Memory B cell (primary cell): ENCODE measurements at places on chromosomes 13 and 19.

DNA sequence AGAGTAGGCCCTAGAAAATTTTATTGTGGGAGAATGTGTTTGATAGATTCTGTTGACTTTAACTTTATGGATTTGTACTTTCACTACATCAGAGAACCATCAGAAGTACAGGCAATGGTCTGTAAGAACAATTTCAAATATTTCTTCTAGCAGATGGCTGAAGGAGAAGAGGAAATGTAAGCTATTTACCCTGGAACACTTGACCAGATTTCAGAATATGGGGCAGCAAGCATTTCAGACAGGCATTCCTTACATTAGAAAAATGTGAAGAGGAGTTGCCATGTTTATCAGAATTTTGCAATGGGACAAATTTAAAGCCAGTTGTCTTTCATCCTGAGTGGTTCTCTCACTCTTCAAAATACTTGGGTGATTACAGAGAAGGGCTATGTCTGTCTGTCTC lies 7.5 kb downstream of the FRY start:
- no peak for DNase-seq

DNA sequence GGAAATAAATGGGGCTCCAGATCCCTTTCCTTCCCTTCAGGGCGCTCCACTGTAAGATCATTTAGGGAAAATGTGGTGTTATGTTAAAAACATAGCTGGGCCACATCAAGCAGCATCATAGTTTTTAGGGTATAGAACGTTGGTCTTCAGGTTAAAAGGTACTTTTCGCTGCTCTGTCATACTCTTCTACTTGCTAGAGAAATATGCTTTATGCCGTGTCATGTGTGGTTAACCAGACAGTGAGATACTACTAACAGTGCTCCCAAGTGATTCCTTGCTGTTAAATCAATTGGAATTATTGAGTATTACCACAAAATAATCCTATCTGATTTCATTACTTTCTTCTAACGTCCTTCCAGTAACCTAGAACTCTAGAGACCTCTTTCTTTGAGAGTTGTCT lies 1.1 kb upstream of the NDFIP2 start:
- DNase-seq = no peak

GRCh38 chr13:27704681-27705080 lies 83.0 kb downstream of the POLR1D start:
- DNase-seq = no peak

GRCh38 chr19:3533563-3534216 lies 5.3 kb upstream of the TEKTIP1 start:
- DNase-seq = no peak

DNA sequence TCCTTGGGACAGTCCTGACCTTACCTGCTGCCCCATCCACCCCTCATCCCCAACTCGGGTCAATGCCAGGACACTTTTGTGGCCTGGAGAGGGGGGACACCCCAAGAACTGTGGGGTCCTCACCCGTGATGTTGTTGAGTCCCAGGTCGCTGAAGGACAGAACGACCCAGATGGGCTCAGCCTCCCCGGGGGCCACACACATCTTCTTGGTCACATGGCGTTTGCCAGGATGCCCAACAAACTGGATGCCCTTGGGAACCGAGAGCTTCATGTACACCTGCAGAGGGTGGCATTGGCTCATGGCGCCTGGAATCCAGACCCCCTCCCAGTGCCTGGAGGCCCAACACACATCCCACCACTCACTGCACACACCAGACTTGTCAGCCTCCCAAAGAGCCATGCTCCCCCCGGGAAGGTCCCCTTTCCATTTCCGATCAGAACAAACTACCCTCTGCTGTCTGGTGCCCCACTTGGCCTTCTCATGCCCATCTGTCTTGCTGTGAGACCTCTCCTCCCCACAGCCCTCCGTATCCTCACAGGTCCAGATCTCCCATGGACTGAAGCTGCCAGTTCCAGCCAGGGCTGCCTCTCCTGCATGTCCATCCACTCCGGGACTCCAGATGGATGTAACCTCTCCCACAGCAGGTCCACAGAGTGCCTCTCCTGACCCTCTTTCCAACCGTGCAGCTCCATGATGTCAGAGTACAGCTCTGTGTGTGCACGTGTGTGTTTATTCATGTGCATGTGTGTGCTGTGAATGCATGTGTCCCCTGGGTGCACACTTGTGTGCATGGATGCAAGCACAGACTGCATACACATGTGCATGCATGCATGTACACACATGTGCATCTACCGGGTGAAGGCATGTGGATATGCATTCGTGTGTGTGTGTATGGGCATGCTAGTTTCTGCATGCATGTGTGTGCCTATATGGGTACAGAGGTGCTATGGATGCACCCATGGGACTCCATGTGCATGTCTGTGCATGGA lies 58.4 kb downstream of the F2RL3 start:
- DNase-seq = no peak

- DNase-seq = no peak
These were observed at the start of gene NKPD1 for GRCh38 chr19:45160870-45161737. Gene NKPD1 (minus strand): TSS chr19:45160982. CDS start chr19:45160150, 832 bp downstream.

- DNase-seq = no peak
These were observed 94.2 kb upstream of the MCF2L start for GRCh38 chr13:112874751-112875300.

DNA sequence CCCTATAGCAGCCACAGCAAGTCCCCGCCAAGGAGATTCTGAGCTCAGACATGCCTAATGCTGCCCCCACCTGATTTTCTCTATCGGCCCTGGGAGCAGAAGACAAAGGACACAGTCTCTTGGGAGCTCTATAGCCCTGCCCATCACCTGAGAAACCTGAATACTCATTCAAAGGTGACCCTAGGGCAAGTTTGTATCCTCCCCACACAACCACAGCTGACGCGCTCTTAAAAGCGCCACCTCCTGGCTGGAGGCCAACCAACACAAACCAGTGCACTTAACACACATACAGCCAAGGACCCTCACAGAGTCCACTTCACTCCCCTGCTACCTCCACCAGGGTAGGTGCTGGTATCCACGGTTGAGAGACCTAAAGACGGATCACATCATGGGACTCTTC lies 8.8 kb upstream of the IGFL4 start:
- no peak for DNase-seq

- DNase-seq = no peak
These were observed 11.3 kb upstream of the IGSF23 start for GRCh38 chr19:44602081-44602480.

- no peak for DNase-seq
These were observed 12.5 kb downstream of the CEACAM3 start for GRCh38 chr19:41808663-41809566.

- no peak for DNase-seq
These were observed 9.4 kb downstream of the FLT1 start for GRCh38 chr13:28485551-28485950.

DNA sequence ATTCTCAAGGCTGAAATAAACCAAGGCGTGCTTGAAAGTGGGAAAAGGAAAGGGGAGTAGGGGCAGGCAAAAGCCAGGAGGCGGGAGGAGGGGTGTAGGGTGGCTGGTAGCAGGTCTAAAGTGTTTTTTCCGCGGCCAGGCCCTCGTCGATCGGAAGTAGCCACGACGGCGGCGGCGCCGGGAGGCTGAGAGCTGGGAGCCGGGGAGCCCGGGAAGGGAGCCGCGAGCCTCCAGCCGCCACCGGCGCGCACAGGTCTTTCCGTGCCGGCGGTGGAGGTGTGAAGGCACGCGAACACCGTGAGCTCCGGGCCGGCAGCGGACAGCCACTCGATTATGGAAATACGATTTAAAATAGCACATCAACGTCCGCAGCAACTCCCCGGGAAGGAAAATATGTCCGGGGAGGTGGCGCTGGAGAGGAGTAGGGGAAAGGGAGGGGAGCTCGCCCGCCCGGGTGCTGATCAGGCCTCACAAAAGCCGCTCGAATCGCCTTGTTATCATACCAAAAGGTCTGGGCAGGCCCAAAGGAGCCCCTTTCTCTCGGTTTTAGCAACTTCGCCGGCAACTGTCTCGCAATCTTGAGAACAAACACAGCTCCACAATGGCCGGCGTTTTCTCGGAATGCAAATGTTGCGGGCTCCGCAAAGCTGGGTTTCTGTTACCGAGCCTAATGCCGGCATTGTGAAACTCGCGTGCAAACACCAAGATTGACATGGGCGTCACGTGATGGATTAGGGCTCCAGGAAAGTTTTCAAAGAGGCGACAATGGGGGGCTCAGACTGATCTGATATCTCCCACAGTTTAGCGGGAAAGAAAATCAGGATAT lies 2.9 kb upstream of the PCDH8 start:
- DNase-seq = no peak

GRCh38 chr13:100633461-100633860 lies 41.1 kb downstream of the TMTC4 start:
- DNase-seq = no peak

GRCh38 chr13:37944869-37945442 lies 75.4 kb upstream of the TRPC4 start:
- no peak for DNase-seq

DNA sequence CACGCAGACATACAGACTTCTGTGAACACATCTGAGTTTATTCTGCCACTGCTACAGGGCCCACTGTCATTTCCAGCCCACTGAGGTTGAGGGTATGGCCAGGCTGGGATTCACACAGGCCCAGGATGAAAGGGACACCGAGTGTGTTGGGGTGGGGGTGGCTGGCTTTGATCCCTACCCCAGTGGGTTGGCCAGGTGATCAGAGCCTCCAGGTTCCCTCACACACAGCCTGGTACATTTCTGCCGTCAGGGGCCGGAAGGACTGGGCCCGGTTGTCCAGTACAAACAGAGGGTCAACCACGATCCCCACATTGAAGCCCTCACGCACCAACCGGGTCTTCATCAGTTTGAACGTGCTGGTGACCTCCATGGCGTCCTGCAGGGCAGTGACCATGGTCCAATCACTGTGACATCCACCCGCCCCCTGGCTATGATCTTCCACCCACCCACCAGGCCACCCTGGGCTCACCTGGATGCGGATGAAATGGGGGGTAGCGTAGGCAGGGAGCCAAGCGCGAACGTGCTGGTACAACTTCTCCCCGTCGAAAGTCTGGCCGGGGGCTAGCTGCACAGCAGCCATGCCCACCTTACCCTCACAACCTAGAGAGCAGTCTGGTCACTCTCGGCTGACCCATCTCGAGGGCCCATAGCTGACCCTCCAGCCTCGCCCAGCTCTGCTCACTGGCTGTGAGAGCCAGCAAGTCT lies 13.3 kb downstream of the SLC27A5 start:
- no peak for DNase-seq

- no peak for DNase-seq
These were observed 38.0 kb upstream of the C13orf42 start for GRCh38 chr13:51148952-51149573.

- no peak for DNase-seq
These were observed 131.3 kb downstream of the SLC7A1 start for GRCh38 chr13:29464105-29464679.

DNA sequence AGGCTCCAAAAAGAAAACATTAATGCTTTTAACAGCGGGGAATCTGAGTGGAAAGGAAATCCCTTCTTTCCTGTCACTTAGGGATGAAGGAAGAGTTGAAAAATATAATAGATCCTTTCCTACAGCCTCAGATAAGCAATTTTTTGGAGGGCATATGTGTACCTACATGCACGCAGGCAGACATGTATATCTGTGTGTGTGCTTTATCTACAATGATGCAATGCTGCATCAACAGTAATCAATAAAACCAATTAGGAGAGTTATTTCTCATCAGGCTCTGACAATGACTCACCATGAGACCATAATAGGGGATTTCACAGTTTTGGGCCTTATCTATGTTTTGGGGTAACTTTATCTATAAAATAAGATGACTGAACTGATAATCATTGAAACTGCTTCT lies 444.1 kb downstream of the ITGBL1 start:
- DNase-seq = no peak

DNA sequence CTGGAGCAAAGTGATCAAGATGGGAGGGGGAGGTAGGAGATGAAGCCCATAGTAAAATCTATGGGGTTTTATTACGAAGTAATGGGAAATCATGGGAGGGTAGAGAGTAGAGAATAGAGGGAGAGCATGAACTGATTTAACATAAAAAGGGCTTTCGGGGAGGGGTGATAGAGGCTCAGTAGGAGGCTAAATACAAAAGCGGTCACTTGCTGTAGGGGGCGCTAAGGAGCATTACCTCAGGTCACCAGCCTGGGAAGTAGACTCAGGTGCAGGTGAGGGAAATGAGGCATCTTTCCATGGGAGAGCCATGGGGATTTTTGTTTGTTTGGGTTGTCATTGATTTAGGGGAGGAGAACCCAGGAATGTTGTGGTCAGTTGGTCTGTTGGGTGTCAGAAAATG lies 14.1 kb downstream of the KRTDAP start:
- DNase-seq = no peak

DNA sequence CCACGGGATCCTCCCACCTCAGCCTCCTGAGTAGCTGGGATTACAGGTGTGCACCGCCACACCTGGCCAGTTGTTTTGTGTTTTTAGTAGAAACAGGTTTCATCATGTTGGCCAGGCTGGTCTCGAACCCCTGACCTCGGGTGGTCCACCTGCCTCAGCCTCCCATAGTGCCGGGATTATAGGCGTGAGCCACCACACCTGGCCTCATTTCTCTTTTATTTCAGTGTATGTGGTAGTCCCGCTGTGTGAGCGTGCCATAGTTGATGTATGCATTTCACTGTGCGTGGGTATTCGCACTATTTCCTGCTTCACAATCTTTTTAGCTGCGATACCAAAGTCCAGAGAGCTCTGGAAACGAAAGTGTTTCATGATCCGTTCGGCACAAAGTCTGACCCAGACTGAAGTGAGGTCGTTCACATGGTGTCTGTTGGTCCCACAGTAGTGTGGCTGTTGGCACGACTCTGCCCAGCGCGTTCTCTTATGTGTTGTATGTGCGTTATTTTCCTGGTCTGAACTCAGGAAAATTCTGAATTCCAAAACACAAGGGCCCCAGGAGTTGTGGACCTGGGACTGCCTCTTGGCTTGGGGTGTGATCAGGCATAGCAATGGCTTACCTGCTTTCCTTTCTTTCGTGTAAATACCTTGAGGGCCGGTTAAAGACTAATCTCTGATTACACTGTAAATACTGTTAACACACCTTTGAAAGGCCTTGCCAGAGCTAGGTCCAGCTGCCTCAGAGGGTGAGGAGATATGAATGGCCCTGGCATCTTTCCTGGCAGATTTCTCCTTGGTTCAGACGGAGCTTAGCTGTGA lies 8.6 kb downstream of the EPN1 start:
- DNase-seq = no peak

DNA sequence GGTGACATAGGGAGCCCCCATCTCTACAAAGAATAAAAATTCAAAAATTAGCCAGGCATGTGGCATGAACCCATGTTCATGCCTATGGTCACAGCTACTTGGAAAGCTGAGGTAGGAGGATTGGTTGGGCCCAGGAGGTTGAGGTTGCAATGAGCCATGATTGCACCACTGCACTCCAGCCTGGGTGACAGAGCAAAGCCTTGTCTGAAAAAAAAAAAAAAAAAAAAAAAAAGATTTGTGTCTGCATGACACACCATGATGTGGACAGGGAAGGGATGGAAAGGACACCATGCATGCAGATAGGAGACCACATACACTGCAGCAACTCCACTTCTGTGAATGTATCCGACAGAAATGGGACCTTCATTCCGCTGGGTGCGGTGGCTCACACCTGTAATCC lies 34.0 kb upstream of the HOMER3 start:
- DNase-seq = no peak

- DNase-seq = no peak
These were observed 102.0 kb downstream of the STARD13 start for GRCh38 chr13:33183431-33184111.

- DNase-seq = no peak
These were observed 90.5 kb downstream of the COL4A2 start for GRCh38 chr13:110397436-110398115.
